ENCODE measurements at places on chromosomes 13 and 19.

- no peak for DNase-seq
Observed at GRCh38 chr13:80585531-80585930, 244.6 kb upstream of the SPRY2 start.

GRCh38 chr13:70363991-70364390 is 255.7 kb upstream of the KLHL1 start:
- DNase-seq = no peak

- DNase-seq = no peak
Observed at GRCh38 chr19:15443838-15444237, 5.9 kb downstream of the WIZ start.

DNA sequence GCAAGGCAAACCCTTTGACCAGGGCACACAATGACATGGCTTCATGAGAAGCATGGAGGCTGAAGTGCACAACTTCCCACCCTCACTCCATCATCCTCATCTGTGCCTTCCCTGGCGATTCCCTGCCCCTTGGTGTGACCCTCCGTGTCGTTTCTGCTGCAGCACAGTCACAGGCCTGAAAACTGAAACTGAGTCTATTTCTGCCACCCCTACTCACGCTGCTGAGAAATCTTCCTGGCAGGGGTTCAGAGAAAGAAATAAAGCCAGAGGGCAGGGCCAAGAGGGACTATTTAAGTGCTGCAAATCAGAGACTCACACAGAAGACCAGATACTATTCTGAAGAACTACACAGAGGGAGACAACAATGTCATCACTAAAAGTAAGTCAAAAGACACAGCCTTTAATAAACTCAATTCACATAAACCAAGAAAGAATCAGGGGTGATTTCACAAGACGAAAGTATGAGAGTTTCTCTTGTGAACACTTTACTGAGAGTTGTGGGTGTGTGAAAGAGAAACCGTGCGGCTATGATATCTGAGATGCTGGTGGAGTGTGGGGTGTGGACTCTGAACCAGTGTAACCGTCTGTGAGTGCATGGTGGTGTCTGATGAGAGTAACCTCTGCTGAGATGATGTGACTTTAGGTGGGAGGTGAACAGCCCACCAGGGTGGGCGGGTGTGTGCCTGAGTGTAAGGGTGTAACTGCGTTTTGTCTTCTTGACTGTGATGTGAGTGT is 23.5 kb downstream of the LGALS16 start:
- no peak for DNase-seq

DNA sequence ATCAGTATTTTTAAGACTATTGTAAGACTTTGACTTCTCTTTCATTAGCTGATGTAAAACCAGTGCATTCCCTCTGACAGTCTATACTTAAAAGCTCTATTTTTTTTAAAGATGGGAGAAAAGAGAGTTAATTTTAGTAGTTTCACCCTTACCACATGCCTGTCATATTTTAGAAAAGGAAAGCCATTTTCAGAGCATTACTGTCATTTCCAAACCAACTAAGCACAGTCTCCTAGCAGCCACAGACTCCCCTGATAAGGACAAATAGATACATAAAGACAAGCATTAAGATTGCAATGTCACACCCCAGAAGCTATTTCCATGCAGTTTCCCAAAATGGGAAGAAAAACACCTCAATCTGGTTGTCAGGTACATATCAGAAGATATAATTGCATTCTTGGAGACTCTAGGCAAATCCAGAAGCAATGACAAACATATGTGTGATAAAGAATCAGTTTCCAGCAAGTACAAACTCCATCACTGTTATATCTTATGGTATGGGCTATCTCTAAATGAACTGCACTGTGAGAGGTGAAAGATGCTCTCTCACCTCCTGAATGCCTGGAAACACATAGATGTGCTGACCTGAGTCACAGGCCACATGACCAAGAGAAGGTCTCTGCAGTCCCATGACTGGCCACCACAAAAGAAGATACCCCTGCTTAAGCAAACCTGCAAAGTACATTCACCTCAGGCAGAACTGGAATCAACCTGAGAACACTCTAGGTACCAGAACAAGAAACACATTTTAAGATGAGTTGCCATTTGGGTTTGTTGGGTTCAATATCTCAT is 303.3 kb downstream of the POU4F1 start:
- DNase-seq = no peak

DNA sequence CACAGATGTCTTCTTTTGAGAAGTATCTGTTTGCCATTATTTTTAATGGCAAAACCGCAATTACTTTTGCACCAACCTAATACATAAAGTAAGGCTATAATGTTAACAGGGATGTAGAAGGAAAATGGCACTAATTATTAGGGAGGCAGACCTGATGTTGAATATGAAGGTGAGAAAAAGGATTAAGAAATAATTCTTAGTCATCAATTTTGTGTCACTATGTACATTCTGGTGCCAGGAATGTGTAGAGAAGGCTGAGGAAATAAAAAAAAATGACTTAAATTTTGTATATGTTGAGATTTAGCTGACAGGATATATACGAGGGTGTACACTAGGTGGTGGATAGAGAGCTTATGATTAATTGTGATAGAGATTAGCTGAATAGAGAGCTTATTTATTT is 12.6 kb downstream of the ZNF585B start:
- no peak for DNase-seq

GRCh38 chr13:27641711-27642502 is 20.2 kb downstream of the POLR1D start:
- peak; percentile 17 for DNase-seq

- peak; percentile 53 for DNase-seq
Observed at GRCh38 chr13:80359778-80360452, 19.0 kb upstream of the SPRY2 start.

DNA sequence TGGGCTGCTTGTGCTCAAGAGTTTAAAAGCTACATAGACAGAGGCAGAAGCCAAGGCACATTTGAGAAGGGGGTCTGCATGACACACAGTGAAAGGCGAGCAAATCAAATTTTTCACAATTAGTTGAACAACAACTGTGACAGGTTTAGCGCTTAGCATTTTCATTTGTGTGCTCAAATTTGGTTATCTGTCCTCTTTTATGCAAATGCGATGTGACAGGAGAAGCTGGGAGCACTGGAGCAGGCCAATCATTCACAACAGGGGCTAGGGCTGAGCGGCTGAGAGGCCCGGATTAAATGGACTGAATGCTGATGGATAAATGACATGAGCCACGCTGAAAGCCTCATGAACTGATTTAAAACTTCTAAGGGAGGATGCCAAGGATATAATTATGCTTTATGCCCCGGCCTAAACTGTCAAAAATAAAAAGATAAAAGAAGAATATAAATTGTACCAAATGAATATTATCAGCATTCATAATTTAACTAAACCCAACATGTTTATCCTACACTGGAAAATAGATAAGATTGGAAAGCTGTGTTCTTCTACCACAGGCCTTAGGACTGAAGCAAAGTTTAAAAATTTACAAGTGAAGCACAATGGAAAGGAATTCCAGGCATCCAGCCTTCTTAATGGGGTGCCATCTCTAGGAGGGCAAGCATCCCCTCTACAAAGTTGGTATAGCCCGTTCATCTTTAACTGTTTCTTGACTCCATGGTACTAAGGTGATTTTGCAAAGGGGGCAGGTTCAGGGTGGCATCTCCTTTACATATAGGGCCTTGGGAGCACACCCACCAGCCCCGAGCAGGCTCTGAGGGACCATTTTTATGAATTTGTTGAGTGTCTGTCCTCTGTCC is 117.9 kb downstream of the RBM26 start:
- no peak for DNase-seq

DNA sequence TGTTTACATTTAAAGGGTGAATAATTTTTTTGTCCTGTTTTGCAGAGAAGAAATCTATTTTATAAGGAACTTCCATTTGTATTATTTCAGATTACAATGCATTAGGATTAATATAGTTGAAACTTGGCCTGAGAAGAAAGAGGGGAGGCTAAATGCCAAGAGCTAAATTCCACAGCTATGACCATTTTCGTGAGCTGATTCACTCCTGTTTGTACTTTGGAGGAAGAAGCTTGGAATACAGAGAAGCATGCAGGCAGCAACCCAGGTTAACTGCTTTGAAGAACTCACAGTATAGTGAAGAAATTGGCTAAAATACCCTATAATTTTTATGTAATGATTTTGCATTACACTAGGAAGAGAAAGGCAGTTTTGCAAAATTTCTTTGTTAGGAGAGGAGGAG is 309.4 kb upstream of the KLF12 start:
- DNase-seq = no peak

DNA sequence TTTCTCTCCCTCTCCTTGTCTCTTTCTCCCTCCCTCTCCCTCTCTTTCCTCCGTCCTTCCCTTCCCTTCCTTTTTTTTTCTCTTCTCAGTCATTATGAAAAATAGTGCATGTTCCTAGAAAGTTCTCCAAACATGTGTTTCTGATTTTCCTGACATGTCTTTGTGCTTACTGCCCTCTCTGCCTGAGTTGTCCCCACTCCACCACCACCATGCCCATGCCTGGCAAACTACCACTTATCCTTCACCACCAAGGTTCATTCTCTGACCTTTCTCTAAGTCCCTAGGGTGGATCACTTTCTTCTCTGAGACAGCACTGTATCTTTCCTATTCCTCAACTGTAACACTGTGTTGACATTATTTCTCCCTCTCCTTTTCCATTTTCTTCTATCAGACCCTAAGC is 98.2 kb downstream of the LACC1 start:
- DNase-seq = no peak

DNA sequence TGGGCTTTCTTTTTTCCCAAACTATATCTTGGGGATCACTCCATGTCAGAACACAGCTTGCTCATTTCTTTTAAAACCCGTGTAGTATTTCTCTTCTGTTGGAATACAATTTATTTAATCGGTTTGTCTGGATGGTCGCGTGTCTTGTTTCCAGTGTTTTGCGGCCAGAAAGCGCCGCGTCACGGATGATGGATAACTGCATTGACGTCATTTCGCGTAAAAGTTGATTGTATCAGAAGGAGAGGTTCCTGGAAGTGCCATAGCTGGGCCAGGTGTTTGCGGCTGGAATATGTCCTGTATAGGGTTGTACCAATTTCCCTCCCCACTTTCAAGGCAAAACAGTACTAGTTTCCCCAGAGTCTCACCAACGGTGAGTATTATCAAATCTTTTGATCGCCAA is 9.7 kb downstream of the ACTL9 start:
- no peak for DNase-seq

GRCh38 chr19:38684078-38684861 is 36.8 kb downstream of the ACTN4 start:
- peak; percentile 40 for DNase-seq

DNA sequence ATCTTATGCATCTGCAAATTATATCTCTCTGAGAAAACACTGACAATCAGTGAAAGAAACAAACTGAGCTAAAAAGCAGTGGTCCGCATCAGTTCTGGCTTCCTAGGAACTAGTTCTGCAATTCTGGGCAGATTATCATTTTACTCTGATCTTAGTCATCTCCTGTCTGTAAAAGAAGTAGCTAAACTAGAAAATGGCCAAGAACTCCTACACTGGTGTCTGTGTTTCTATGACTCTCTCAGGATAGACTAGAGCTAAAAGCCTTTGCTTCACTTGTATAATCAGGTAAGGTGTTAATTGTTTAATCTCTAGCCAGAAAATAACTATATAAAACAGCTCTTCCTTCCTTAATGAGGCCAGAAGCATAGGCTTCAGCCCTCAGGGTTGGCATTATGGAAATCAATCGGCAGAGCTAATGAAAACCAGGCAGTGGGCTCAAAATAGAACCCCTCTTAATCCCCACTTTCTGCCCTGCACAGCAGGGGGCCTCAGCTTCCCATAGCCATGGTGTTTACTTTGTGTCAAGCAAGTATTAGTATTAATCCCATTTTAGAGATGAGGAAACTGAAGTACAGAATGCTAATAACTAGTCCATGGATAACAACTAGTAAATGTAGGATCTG is 459.2 kb downstream of the FGF14 start:
- DNase-seq = no peak

DNA sequence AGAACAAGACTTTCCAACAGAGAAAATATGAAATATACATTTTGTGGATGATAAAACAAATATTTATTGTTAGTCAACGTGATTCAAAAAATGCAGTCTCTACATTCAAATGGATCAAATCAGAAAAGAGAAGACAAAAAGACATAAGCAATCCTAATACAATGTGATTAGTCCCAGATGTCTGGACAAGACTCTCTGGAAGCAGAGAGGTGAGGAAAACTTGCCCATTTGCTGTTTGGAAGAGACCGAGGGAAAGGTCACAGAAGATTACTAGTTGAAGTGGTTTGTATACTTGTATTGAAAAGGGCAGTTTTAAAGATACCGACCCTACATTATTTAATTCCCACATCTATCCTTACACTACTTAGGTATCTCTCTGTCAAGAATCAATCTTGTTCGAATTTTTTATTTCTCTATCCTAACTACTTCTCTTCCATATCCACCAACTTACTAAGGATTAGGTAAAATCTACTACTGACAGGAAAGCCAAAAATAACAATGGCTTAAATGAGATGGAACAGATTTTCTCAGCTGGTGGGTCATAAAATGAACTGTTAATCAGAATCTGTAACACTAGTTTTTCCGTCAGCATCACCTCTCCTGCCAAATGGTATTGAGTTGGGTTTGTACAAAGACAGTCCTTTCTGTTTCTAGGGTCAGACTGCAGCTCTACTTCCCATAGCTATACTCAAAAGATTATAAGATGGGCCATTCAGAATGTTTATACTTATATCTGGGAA is 497.1 kb downstream of the DCT start:
- DNase-seq = no peak

DNA sequence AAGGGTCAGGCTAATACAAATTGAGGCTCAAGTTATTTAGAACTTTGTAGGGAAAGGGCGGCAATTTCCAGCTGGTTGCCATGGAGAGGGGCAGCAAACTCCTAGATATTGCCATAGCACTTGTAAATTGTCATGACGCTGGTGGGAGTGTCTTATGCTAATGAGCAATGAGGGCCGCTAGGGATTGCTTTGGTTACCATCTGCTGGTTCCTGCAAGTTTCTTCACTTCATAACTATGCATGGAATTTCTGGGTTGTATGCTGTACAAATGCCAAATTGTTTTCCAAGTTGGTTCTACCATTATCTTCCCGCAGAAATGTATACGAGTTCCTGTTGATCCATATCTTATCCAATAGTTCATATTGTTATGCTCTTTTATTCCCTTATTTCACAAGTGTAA is 1339.4 kb downstream of the EFNB2 start:
- no peak for DNase-seq

GRCh38 chr19:52898101-52898500 is 666 bp upstream of the ZNF320 start:
- no peak for DNase-seq

- peak; percentile 73 for DNase-seq
Observed at GRCh38 chr19:3950871-3951861, 18.3 kb downstream of the NMRK2 start.

DNA sequence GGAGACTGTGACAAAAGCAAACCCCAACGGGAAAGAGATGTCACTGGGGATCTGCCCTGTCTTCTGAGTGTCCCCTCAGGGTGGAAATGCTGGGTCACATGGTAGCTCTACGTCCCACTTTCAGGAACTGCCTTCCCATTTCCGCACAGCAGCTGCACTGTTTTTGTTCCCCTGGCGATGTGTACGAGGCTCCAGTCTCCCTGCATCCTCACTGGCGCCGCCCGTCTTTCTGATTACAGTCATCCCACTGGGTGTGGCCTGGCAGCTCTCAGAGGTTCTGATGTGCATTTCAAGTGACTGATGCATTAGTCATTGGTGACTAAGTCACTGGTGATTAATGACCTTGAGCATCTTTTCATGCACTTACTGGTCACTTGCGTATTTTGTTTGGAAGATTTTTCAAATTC is 21.2 kb downstream of the PCID2 start:
- no peak for DNase-seq

- DNase-seq = no peak
Observed at GRCh38 chr13:37706041-37706440, 107.5 kb upstream of the POSTN start.

GRCh38 chr19:10612499-10613119 is 12.7 kb upstream of the SLC44A2 start:
- no peak for DNase-seq

Data from common myeloid progenitor, CD34-positive (primary cell).